ENCODE measurements at places on chromosomes 7 and 10.

GRCh38 chr7:76281006-76281705 lies 21.3 kb upstream of the HSPB1 start:
- no peak for DNase-seq

DNA sequence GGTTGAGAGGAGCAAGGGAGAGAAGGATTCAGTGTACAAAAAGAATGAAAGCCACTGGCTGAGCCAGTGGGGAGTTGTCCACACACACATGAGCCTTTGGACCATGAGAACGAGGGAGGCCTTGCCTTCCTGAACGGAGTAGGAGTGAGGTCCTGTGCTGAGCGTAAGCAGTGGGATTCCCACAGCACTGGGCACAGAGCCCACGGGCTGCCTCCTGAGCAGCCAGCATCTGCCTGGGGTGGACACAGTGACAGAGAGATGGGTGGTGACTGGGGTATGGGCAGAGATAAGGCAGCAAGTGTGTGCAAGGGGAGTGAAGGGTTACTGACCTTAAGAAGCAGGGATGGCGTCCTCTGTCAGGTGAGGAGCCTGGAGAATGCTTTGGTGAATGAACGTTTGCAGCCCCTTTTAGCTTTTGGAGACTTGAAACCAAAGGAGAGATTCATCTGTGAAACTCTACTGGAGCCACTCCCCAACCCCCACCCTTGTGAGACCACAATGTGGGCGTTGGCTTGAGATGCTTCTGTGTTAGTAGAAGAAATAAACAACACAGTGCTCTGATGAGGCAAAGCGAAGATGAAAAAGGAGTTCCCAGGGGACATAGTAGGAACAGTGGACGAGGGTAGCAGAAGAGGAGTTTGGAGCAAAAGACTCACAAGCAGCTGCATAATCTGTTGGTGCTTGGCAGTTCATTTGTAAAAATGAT lies 56.5 kb downstream of the FIGNL1 start:
- DNase-seq = no peak

GRCh38 chr7:143321734-143322133 lies 5.8 kb downstream of the CLCN1 start:
- no peak for DNase-seq

DNA sequence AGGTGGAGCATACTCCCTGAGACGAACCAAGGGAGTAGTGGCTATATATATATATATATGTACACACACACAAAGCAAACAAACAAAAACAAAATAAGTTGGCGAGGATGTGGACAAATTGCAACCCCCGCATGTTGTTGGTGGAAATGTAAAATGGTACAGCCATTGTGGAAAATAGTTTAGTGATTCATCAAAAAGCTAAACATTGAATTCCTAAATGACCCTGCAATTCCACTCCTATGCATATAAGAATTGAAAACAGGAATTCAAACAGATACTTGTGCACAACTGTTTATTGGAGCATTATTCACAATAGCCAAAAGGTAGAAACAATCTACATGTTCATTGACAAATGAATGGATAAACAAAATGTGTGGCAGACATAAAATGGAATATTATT lies 407.9 kb downstream of the KCNMA1 start:
- no peak for DNase-seq

DNA sequence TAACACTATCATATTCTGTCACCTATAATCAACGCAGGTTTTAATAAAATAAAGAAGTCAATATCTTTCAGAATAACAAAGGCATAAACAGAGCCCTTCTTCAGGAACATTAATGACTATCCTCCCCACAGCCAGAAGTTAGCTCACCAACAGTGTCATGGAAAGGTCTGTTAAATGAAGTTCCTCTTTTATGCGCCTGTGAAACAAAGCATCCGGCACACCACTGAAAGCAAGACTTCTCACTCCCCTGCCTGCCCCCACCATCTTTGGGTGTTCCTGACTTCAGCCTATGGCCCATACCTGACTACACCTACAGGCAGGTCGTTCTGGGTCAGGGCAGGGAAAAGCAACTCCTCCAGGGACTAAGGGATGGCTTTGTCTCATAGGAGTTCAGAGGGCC lies 205.4 kb downstream of the FANK1 start:
- no peak for DNase-seq

DNA sequence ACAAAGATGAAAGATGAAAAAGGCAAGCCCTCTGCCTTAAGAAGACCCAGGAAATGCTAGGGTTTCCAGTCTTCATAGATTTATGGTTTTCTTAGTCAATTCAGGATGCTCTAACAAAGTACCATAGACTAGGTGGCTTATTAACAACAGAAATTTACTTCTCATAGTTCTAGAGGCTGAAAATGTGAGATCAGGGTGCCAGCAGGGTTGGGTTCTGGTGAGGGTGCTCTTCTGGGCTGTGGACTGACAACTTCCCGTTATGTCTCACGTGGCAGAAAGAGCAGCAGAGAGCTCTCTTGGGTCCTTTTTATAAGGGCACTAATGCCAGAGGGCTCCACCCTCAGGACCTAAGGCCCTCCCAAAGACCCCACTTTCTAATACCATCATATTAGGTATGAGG lies 23.7 kb downstream of the ELMO1 start:
- no peak for DNase-seq

GRCh38 chr10:23994459-23995046 lies 214.4 kb upstream of the KIAA1217 start:
- DNase-seq = peak; percentile 12
